NCI-H1930 (cell line): ENCODE measurements at places on chromosomes 16 and 17.

DNA sequence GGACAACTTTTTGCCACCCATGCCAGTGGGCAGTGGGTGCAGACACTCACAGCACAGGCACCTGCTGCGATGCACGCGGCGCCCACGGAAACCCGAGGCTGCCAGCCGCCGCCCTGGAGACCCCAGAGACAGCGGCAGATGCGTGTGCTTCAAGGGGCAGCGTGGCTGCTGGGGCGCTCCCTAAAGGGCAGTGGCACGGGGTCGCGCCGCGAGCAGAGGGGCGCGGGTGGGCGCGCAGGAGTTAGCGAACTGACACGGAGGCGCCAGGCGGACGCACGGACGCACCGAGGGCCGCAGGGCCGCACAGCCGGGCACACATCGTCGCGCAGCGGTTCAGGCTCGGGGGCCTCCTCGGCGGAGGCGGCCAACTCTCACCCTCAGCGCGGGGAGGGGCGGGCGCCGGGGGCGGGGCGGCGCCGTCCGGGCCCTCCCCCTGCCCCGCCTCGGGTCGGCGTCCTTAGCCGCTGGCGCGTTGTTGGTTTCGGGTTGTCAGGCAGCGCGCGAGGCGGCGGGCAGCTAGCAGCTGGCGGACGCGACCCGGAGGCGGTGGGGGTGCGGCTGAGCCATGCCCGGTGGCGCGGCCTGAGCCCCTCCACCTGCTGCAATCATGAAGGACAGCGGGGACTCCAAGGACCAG, at the start of gene KIF19:
Gene KIF19 (plus strand): TSS at position 484 of the 637 bp plus-strand sequence. CDS start 124 bp downstream, at position 608.
- no peak for DNase-seq

DNA sequence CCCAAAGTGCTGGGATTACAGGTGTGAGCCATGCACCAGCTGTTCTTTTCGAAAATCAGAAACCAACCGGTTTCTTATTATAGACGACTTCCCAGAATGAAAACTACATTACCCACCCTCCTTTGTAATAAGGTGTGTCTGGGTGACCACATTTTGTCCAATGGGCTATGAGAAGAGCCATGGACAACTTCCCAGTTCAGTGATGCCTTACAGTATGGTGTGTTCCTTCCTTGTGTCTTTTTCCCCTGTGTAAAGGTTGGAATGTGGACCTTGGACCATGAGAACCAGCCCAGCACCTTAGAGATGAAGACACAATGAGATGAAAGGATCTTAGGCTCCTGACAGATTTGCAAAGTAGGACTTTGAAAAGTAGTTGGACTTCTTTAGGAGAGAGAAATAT, 85.0 kb upstream of the ATF7IP2 start:
- no peak for DNase-seq

DNA sequence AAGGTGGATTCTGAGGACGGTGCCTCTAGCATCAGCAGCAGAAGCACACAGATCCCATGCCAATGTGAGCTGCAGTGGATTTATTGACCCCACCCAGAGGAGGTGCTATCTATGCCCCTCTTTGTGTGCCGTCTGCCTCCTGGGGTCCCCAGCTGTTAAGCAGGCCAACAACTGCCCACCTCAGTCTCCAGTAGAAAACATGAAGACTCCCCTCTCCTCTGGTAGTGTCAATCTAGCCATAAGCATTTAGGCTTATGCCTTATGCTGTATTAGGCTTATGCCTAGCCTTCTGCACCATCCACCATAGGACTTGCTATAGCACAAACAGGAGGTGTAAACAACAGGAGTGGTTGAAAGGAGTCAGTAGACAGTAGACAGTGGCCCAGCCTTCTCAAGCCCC, 417.9 kb upstream of the C16orf82 start:
- no peak for DNase-seq

DNA sequence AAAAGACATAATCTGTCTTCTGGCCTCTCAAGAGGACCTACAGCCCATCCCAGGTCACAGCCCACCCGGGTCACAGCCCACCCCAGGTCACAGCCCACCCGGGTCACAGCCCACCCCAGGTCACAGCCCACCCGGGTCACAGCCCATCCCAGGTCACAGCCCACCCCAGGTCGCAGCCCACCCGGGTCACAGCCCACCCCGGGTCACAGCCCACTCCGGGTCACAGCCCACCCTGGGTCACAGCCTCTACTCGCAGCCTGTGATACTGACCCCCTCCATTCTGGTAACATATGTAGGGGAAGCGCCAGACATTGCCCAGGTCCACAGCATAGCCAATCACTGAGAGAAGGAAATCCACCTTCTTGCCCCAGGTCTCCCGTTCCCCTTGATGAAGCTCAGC, 14.2 kb downstream of the SLC6A4 start:
- DNase-seq: no peak

GRCh38 chr16:30767767-30768465, 5.8 kb downstream of the RNF40 start:
- DNase-seq: no peak
